Naive B cell (primary cell): ENCODE measurements at places on chromosomes 4 and X. TPM values are rescaled to one million over a fixed set of nuclear protein-coding genes. Genes with fewer than 3 reads are reported as not detected.

The ARHGAP24 gene
- 32.0 TPM for polyA plus RNA-seq

DNA sequence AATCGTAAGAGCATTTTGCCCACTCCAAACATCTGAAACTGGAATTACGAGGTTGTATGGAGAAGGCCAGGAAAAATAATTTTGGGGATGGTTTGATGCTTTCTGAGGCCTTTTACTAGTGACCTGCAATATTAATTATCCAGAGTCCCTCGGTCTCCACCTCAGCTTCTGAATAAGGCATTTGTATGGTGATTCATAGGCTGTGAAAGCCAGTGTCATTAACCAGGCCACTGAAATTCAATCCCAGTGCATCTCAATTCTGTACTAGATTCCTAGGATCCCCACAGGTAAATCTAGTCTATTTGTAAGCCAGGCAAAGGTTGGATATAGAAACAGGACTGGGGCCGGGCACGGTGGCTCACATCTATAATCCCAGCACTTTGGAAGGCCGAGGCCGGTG lies 135.4 kb upstream of the RBPJ start:
- no peak overlapping the region for H3K4me3 ChIP-seq
- no peaks in the 10 kb centered on the region for H3K27me3 ChIP-seq
- H3K4me1 ChIP-seq = no peaks in the 10 kb centered on the region
- no peak for DNase-seq
- no peak overlapping the region for H3K27ac ChIP-seq

- peak overlapping the region; percentile 54 for H3K27ac ChIP-seq
- peaks cover 69% of the 10 kb centered on the region for H3K4me1 ChIP-seq
- H3K36me3 ChIP-seq = peaks cover 23% of the 10 kb centered on the region
- no peak overlapping the region for H3K4me3 ChIP-seq
Measured at GRCh38 chr4:78811034-78811433, 34.9 kb downstream of the BMP2K start.

DNA sequence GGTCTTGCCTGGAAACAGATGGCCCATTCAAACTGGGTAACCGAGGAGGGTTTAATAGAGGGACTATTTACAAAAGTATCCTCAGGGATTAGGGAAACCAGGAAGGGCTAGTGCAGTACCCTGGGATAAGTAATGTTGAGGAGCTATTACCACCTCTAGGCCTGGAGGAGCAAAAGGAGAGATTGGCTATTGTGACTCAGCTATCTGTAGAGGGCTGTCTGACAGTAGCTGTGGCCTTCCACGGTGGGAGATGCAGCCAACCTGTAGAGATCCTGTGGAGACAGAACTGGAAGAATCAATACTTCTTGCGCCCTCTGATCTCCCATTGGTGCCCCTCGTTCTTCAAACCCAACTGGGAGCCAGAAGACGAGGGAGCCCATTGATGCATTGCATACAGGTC lies 34.1 kb upstream of the RPS6KA3 start:
- H3K27me3 ChIP-seq = peaks cover 6% of the 10 kb centered on the region
- H3K4me3 ChIP-seq = no peak overlapping the region
- no peak overlapping the region for H3K27ac ChIP-seq
- no peaks in the 10 kb centered on the region for H3K4me1 ChIP-seq
- H3K36me3 ChIP-seq = no peaks in the 10 kb centered on the region
- DNase-seq = no peak

DNA sequence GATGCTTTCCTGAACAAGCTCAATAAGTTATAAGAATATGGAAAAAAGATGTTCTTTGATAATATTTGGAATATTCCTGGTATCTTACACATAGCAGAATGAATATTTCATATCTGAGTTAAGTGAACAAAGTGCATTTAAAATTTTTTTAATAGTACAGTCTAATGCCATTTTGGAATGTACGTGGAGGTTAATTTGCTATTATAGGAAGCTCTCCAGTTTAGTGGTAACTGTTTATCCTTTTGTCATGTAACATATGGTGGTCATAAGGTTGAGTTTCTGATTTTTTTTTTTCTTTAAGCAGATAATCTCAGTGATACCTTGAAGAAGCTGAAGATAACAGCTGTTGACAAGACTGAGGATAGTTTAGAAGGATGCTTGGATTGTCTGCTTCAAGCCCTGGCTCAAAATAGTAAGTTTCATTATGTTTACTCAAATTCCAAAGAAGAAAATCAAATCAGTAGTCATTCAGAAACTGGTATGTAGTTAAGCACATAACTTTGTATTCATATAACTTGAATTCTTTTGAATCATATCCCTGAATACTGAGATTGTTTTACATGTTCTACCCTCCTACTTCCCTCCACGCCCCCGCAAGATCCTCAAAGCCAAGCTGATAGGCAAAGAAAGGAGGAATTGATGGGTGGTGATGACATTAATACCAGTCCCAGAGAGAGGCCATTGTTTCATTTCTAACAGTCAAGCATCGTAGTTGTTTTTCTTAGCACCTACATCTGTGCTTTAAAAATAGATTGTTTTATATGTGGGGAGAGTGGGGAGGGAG lies 32.1 kb downstream of the RAP1GDS1 start:
- H3K27ac ChIP-seq = no peak overlapping the region
- no peak overlapping the region for H3K4me3 ChIP-seq

The APOO gene
- 16.2 TPM for polyA plus RNA-seq

- no peaks in the 10 kb centered on the region for H3K36me3 ChIP-seq
- H3K4me1 ChIP-seq = no peaks in the 10 kb centered on the region
- H3K27ac ChIP-seq = peak overlapping the region; percentile 99
- DNase-seq = peak; percentile 58
Measured at GRCh38 chrX:41085878-41086626, 807 bp downstream of the USP9X start.

DNA sequence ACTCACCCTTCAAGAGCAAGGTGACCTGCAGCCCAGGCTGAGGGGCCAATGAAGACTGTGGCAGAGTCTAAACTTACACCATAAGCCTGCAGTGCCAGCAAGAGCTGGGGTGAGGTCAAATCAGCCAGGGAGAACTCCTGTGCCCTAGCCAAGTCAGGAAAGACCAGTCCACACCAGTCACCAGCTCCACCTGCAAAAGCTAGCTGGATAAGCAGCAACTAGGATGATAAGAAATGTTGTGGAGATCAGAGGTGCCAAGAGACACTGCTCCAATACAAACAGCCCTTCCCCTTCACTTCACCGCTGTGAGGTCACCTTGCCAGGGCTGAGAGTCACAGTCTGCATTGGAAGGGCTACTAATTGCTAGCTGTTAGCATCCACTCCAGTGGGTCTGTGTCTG lies 31.3 kb downstream of the NIPAL1 start:
- H3K4me3 ChIP-seq = peak overlapping the region; percentile 84
- peaks cover 18% of the 10 kb centered on the region for H3K27me3 ChIP-seq
- H3K36me3 ChIP-seq = no peaks in the 10 kb centered on the region
- H3K4me1 ChIP-seq = peaks cover 63% of the 10 kb centered on the region
- DNase-seq = peak; percentile 37
- no peak overlapping the region for H3K27ac ChIP-seq

DNA sequence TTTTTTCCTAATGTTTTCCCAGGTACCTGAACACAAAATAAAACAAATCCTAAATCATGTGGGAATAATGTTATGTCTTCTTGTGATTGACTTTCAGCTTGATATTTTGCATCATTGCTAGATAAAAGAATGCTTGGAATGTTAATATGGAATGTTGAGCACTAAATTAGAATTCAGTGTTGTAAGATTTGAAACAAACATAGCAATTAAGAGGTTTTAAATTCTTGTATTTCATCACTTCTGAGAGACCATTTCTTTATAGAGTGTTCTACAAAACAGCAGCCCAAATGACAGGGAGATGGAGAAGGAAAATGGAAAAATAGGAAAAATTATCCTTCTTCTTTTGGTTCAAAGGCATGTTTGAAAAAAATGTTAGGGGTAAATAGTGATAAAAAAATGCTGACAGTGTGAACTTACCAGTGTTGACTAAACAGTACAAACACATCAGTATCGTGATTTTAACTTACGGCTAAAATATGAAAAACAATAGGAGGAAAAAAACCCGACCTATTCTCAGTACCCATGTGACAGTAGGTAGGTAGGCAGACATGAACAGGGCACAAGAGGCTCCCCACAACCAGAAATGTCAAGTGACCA lies 102.6 kb upstream of the PDE5A start:
- no peaks in the 10 kb centered on the region for H3K4me1 ChIP-seq
- no peaks in the 10 kb centered on the region for H3K36me3 ChIP-seq
- no peak overlapping the region for H3K4me3 ChIP-seq
- H3K27ac ChIP-seq = no peak overlapping the region
- H3K27me3 ChIP-seq = peaks cover 4% of the 10 kb centered on the region

The EFHC2 gene
- polyA plus RNA-seq = not detected

DNA sequence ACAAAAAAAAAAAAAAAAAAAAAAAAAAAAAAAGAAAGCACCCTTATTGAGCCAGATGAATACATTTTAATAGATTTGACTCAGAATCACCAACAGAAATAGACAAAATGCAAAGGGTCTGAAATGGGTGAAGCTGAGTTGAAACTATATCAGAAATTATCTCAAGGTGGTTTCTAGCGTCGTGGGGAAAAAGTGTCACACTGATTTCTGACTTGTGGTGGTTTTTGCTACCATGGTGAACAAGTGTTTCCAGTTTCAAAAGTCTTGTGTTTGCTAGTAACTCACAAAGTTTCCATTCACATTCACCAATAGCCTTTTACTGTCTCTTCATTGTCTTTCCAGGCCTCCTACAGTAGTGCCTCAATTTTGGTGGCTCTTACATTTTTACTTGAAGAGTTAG lies 135.5 kb downstream of the ARHGAP24 start:
- H3K36me3 ChIP-seq = peaks cover 12% of the 10 kb centered on the region
- peaks cover 37% of the 10 kb centered on the region for H3K4me1 ChIP-seq
- H3K4me3 ChIP-seq = peak overlapping the region; percentile 3

DNA sequence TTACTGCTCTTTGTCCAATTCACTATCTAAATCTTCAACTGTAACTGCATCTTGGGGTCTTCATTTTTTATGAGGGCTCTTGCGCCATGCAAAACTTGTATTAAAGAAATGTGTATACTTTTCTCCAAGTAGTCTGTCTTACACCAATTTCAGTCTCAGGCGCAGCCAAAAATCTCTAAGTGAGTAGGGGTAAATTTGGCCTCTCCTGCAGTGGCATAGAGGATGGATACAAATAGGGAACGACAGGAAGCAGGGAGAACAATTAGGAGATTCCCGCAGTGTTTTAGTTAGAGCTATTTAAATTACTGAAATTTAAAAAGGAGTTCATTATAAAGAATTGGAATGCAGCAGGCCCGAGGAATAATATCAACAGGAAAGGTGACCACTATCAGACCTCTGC lies 30.2 kb downstream of the DMP1 start:
- H3K36me3 ChIP-seq = no peaks in the 10 kb centered on the region
- H3K27me3 ChIP-seq = no peaks in the 10 kb centered on the region
- H3K4me1 ChIP-seq = no peaks in the 10 kb centered on the region
- no peak overlapping the region for H3K27ac ChIP-seq

DNA sequence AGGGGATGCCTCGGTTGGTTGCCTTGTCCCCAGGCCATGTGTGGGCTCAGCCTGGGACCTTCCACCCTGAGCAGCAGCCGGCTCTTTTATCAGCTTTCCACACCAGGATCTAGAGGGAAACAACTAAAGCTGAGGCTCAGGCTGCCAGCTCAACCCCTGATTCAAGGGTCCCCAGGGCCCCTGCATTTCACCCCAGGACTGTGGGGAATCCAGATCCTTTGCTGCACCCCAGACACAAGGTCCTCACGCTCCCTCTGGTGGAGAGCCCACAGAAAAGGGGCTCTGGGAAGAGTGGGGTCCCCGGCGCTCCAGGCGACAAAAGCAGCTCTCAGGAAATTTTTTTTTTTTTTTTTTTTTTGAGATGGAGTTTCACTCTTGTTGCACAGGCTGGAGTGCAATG lies 64.3 kb downstream of the ZFYVE28 start:
- no peak for DNase-seq
- no peak overlapping the region for H3K4me3 ChIP-seq
- peaks cover 12% of the 10 kb centered on the region for H3K4me1 ChIP-seq
- H3K27ac ChIP-seq = peak overlapping the region; percentile 92
- no peaks in the 10 kb centered on the region for H3K27me3 ChIP-seq

DNA sequence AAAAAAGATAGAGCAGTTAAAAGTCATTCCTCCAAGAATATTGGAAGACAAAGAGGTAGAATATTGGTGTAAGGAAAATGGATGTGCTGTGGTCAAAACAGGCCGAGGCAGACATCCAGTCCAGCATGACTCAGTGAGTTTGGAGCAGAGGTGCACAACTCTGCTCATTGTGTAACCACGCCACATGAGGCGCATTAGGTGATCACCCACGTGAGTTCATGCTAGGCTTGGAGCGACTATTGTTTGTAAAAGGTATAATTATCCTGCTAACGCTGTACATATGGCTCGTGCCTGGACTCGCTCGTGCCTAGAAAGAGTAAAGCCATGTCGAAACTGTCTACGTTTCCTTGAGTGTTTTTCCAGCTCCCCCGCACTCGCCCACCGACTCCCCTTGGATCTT lies 23.9 kb downstream of the C4orf54 start:
- H3K27me3 ChIP-seq = peaks cover 7% of the 10 kb centered on the region
- DNase-seq = no peak
- H3K27ac ChIP-seq = no peak overlapping the region
- no peak overlapping the region for H3K4me3 ChIP-seq
- H3K4me1 ChIP-seq = no peaks in the 10 kb centered on the region
- H3K36me3 ChIP-seq = no peaks in the 10 kb centered on the region

DNA sequence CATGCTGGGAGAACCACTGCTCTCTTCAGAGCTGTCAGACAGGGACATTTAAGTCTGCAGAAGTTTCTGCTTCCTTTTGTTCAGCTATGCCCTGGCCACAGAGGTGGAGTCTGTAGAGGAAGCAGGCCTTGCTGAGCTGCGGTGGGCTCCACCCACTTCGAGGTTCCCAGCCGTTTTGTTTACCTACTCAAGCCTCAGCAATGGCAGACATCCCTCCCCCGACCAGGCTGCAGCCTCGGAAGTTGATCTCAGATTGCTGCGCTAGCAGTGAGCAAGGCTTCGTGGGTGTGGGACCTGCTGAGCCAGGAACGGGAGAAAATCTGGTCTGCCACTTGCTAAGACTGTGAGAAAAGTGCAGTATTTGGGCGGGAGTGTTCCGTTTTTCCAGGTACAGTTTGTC lies 118.9 kb downstream of the SLC10A6 start:
- H3K4me1 ChIP-seq = no peaks in the 10 kb centered on the region
- peaks cover 5% of the 10 kb centered on the region for H3K36me3 ChIP-seq
- peaks cover 7% of the 10 kb centered on the region for H3K27me3 ChIP-seq
- H3K4me3 ChIP-seq = no peak overlapping the region

The PABPC4L gene
- not detected for polyA plus RNA-seq

The MAGEA2B gene
- not detected for polyA plus RNA-seq

DNA sequence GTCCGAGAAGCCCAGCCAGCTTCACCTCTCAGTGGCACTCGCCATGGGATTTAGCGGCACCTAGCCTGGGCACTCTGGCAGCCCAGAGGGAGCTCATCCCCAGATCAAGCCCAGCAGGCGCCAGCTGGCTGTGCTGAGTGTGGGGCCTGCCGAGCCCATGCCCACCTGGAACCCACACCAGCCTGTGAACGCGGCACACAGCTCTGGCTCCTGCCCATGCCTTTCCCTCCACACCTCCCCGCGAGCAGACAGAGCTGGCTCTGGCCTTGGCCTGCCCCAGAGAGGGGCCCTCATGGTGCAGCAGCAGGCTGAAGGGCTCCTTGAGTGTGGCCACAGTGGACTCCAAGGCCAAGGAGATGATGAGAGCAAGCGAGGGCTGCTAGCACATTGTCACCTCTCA lies 38.0 kb upstream of the AADAT start:
- H3K27ac ChIP-seq = no peak overlapping the region
- H3K36me3 ChIP-seq = peaks cover 3% of the 10 kb centered on the region
- H3K27me3 ChIP-seq = no peaks in the 10 kb centered on the region
- no peak overlapping the region for H3K4me3 ChIP-seq
- no peaks in the 10 kb centered on the region for H3K4me1 ChIP-seq
